ENCODE measurements at places on chromosomes 1 and 21.

- no peak for DNase-seq
These were observed 94.4 kb downstream of the PATJ start for GRCh38 chr1:61836649-61837048.

DNA sequence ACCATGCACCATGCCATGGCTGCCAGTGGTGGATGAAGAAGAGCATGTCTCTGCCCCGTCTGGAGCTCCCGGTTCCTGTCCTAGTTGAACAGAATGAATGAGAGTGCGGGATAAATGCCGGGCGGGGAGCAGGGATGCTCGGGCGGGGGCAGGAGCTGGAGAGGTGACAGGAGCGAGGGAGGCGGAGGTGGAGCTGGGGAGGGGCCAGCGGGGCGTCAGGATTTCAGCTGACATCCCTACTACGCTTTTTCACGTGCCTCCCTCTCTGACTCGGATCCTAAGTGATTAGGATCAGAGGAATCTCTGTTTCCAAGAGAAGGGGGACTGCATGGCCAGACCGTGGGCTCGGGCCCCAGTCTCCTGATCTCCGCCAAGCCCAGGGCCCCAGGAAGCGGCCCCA lies 47.3 kb downstream of the TP73 start:
- DNase-seq: no peak

- no peak for DNase-seq
These were observed 41.8 kb downstream of the SGIP1 start for GRCh38 chr1:66575739-66576138.

- DNase-seq: peak; percentile 81
These were observed at the start of gene MANEAL for GRCh38 chr1:37793773-37794371. Gene MANEAL, plus strand, starts transcription at chr1:37793847. Its CDS starts 336 bp downstream, at chr1:37794183.

DNA sequence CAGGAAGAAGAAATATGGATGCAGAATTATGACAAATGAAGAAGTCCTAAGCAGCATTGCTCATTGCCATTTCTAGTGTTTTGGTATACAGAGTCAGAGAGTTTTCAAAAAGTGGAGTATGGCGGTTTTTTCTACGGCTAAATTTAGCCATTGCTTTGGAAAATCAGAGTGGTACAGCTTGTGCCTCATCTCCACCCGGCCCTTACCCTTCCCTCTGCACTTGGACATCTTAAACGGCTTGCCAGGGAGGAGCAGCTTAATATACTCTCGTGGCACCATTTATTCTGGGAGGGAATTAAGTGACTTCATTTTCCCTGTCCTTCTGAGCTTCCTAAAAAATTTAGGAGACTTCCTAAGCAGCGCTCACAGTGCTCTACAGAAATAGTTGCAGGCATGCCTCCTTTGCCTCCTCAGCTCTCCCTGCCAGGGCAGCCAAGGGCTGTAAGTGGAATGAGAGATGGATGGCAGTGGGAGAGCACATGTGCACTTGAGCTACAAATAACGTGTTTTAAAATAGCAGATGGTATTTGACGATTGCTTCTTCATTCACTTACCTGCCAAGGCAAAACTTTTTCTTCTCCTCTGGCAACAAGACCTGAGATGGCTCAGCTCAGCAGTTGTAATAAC lies 51.5 kb upstream of the VAMP3 start:
- DNase-seq: no peak

DNA sequence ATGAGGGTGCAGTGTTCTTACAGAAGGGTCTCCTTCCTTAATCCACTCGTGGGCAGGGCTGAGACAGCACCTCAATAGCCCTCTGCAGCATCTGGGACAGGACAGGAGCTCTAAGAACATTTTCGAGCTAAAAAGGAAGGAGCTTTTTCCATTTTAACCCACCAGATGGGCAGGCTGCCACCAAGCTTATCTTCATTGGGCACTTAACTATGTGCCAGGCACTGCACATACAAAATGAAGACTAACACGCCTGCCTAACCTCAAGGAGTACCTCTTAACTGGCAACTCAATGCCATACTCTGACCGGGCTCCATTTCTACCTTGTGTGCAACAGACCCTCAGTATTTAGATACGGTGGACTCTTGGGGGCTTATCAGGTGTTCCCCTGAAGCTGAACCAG lies 48.2 kb downstream of the SSBP3 start:
- DNase-seq: no peak

DNA sequence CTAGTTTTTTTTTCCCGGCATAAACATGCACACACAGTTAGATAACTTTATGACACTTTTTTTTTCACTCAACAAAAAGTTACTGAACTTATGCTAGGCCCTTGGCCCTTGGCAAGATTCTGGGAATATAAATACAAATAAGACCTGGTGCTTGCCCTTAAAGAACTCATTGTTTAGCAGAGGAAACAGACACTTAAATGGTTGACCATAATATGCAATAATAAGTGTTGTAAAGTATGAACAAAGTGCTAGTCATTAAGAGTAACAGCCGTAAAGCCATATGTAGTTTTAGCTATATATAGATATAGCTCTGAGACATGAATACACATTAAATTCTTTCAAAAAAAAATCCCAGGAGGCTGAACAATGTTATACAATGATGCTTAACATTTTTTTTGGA lies 198.3 kb downstream of the CYYR1 start:
- DNase-seq: no peak

DNA sequence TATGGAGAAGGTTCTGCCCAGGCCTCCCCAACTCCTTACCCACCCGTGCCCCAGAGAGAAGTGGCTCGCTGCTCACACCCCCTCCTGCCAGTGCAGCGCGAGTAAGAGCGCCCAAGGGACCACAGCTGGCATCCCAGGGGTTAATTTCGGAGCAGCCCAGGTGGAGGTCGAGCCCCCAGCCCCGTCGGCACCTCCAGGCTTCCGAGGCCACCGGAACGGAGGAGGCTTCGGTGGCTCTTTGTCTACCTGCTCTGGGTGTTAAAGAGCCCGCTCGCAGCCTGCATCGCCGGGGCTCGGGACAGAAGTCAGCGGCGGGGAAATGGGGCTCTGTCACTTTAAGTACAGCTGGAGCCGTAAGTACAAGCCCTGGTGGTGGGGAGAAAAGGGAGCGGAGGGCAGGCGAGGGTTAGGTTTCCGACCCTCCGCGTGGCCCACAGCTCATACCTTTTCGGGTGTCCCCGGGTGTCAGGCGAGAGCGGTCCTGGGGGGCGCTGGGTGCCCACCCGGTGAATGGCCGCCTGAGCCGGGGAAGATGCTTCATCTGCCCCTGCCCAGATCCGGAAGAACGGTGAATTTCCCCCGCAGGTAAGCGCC lies 89.4 kb upstream of the IPO9 start:
- peak; percentile 58 for DNase-seq

- peak; percentile 63 for DNase-seq
These were observed 110.8 kb downstream of the LACTBL1 start for GRCh38 chr1:22861764-22862440.

- no peak for DNase-seq
These were observed 56.9 kb upstream of the SLC25A33 start for GRCh38 chr1:9482403-9482802.

GRCh38 chr1:71834601-71835441 lies 447.5 kb downstream of the NEGR1 start:
- no peak for DNase-seq

All from hepatic stellate cell (primary cell).